ENCODE measurements at places on chromosomes 12 and 14. TPM values are rescaled to one million over a fixed set of nuclear protein-coding genes. Genes with fewer than 3 reads are reported as not detected.

Gene ATP5MC2
- 365 TPM for total RNA-seq

Gene GPR137C
- total RNA-seq = 0.05 TPM

Gene AKAP5
- 1.3 TPM for total RNA-seq

Gene RPGRIP1
- not detected for total RNA-seq

Gene TEX22
- total RNA-seq = 1.2 TPM

Measured in activated CD8-positive, alpha-beta T cell treated with anti-CD3 and anti-CD28 coated beads for 36 hours (primary cell).